ENCODE measurements at places on chromosomes 3 and 15. TPM values are rescaled to one million over a fixed set of nuclear protein-coding genes. Genes with fewer than 3 reads are reported as not detected.

The ZCWPW2 gene
- total RNA-seq: 0.74 TPM

The PODXL2 gene
- 1.00 TPM for total RNA-seq

The KBTBD12 gene
- total RNA-seq: not detected

The GASK1A gene
- total RNA-seq: 0.85 TPM

The CFAP100 gene
- total RNA-seq: not detected

The BRPF1 gene
- 12.1 TPM for total RNA-seq

The UCN2 gene
- 0.83 TPM for total RNA-seq

The C3orf70 gene
- total RNA-seq: 0.14 TPM

The ITGB5 gene
- 358 TPM for total RNA-seq

The CYP8B1 gene
- not detected for total RNA-seq

The RAD51 gene
- total RNA-seq: 1.6 TPM

All from smooth muscle cell of bladder (primary cell).